Stimulated activated CD8-positive, alpha-beta memory T cell treated with anti-CD3 and anti-CD28 coated beads, Interleukin-15, amount 100 ng/mL, for 24 hours (primary cell): ENCODE measurements at places on chromosomes 3 and 15.

DNA sequence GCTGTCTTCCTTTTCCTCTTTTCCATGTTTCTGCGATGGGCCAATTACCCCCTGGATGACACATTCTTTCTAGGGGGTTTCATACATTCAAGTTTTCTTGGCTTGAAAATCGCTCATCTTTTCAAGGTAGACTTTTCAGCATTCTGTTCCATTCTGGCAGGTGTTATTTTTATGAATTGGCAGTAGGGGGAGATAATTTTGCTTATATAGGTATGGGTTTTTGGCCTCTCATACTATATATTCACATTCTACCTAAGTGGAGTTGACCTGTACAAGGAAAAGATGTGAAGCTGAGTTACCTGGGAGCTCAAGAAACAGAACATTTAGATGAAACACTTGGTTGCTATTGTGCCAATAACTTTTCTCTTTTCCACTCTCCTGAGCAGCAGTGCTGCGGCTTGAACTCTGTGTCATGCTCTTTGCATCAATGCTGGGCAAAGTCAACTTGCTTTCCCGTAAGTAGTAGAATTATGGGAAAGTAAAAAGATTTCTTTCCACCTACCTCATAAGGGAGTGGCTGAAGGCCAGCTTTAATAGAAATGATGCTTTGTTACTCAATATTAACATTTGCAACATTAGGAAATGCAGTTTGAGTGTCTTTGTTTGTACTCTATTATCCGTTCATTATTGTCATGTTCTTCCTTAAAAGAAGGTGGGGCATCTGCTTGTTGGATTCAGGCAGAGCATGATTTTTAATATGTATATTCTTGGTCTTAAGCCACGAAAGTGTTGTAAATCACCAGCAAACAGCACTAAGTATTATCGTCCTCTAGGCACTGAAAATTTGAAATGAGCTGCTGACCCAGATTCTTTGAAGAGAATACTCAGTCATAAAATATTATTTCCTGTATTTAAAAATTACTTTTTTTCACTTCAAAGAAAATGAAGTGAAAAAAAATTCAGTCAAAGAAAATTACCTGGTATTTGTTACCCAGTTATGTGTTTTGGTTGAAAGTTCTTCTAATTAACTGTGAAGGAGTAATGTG lies 27.7 kb upstream of the MFSD1 start:
- no peak for DNase-seq

DNA sequence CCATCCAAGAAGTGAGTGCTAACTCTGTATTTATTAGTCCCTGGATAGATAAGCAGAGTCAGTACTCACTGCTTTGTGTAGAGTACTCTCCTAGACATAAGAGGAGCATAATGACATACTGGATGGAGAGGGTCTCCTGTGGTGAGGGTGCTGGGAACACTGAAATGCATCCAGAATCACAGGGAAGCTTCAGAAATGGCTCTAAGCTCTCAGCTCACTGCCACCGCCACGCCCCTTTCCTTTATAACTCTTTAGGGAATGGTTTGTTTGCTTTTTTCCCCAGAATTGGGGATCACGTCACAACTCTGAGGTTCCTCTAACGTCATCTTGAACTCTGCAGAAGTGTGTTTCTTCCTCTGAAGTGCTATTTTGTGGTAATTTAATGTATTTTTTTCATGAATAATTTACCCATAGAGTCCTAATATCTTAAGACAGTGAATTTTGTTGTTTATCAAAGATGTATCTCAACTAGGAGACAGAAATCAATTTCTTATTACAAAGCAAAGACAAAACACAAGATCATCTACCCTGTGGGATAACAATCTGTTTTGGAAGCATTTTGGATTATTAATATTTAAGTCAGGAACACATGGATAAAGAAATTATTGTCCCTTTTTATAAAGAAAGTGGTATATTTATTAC lies 154.6 kb downstream of the PTPRG start:
- DNase-seq, result no peak

DNA sequence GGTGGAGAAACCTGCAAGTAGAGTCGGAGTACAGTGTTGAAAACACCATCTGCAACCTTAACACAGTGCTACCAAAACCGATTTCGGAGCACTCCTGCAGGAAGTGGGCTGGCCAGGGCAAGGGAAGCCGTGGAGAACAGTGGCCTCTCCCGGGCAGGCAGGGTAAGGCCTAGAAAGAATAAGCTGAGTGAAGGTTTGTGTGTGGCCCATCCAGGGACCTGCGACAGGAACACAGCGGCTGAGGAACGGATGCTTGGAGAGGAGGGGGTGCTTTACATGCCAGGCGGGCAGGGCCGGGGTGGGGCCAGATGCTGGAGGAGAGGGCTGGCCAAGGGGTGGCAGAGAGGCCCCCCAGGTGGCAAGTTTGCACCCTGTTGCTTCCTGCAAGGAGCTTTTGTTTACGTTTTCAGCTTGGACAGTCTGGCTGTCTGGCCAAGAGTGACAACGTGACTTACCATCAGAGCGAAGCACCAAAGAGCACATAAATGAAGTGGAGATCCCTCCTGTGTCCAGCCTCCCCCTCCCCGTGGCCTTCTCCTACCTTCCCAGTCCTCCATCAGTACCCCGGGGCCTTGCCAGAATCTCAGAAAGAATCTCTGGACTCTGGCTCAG lies 156.5 kb downstream of the PGPEP1L start:
- DNase-seq, result peak; percentile 17

GRCh38 chr3:186254676-186255650 lies 107.1 kb downstream of the DGKG start:
- no peak for DNase-seq
